ENCODE measurements at places on chromosomes 16 and 17.

DNA sequence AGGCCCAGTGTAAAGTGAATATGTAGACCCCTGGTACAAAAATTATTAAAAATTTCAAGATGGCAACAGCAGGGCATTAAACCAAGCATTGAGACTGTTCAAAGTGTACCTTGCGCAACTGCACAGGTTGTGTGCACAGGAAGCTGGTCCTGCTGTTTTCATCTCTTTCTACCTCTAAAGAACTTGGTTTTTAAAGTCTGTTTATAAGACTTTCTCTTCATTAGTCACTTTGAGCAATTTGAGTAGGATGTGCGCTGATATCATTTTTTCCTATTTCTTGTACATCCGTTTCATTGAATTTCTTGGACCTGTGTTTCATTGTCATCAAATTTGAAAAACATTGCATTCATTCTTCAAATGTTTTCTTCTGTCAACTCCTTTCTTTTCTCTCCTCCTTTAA is 16.8 kb upstream of the PMP22 start:
- DNase-seq = no peak

DNA sequence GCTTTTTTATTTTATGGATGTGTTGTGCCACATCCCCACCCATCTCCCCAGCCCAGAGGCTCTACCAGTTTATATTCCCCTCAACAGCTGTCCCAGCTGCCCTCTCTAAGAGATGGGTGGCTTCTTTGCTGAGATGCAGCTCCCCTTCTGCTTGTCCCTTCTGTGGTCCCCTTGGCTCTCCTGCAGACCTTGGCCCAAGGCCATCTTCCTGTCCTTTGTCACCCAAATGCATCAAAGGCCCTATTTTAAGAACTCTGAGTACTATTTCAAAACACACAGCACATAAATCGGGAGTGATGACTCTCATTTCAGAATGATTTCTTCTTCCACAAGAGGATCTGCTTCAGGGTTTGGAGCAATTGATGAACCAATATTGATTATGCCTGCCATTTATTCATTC is 85.3 kb downstream of the SPACA3 start:
- no peak for DNase-seq

DNA sequence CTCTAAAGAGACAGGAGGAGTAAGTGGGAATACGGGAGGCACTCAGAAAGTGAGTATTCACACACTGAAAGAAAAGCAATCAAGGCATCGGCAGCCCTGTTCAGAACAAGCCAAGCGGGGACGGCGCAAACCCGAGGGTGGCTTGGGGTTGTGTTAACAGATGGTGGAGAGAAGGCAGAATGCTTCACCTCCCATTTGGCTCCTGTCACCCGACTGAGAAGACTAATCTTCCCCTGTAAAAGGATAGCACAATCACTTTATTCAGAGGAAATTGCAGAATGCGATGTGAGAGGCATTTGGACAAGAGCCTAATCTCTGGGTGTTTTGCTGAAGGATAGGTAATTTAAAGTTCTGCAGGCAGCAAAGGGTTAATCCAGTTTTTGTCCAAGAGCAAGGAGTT is 119.3 kb upstream of the WSCD1 start:
- DNase-seq = no peak

DNA sequence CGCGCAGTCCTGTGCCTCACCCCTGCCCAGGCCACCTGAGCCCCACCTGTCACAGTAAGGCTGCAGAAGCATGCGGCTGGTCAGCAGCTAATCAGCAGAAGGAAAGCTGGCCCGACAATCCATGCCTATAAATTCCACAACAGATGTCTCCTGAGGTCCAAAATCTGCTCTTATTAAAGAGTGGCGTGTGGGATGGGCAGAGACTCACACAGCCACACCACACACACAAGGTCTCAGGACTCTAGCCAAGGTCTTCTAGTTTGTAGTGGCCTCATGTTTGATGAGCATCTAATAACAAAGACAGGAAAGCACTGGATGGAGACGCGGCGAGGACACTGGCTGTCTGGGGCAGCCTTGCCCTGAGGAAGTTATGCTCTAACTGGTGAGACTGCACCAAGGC is 55.9 kb downstream of the ANKRD11 start:
- DNase-seq = no peak

- no peak for DNase-seq
Observed at GRCh38 chr17:71085238-71086033, 916.1 kb downstream of the KCNJ2 start.

GRCh38 chr16:51523400-51523799 is 372.3 kb upstream of the SALL1 start:
- DNase-seq = peak; percentile 33

DNA sequence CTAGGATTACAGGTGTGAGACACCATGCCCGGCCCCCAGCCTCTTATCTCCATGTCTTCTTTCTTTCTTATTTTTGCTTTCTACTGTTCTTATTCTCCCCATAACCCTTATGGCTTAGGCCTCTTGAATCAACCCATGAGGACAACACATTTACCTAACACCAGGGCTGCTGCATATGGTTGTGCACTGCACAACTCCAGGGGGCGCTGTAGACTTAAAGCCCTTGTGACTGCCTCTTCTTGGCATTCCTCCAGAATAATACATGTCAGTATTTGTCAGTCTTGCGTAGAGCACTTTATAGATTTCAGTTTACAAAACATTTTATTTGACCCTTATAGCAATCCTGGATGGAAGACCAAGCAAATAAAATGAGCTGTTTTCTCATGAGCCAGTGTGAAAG is 225.0 kb upstream of the SALL1 start:
- DNase-seq = no peak

DNA sequence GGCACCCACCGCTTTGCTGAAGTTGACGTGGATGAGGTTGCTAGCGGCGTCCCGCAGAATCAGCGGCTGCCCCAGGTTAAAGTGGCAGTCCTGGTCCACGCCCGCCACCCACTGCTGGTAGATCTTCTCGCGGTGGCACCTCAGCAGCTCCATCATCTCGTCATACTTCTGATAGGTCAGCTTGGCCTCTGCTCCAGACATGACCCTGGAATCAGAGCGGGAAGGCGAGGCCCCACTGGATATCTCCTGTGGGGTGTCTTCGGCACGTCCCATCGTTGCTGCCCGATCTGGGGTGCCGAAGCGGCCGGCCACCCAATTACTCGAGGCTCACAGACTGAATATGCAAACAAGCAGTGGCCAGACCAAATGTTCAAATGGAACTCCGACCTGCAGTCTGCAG is 16.5 kb downstream of the DNAH17 start:
- DNase-seq = no peak

All from fibroblast of skin of abdomen (primary cell).